ENCODE measurements at places on chromosomes 2 and 18. TPM values are rescaled to one million over a fixed set of nuclear protein-coding genes. Genes with fewer than 3 reads are reported as not detected.
A peak's percentile ranks its signal among the peaks of the same experiment; 100 is the strongest.

SLC4A3 gene
- 2.6 TPM for total RNA-seq

- DNase-seq: no peak
- peaks cover 19% of the 10 kb centered on the region for H3K36me3 ChIP-seq
- H3K27ac ChIP-seq: no peak overlapping the region
- H3K27me3 ChIP-seq: no peaks in the 10 kb centered on the region
Observed at GRCh38 chr2:25835906-25836305, 42.4 kb downstream of the ASXL2 start.

GRCh38 chr18:26471027-26471426 lies 77.3 kb downstream of the KCTD1 start:
- no peak for DNase-seq
- H3K4me1 ChIP-seq: no peaks in the 10 kb centered on the region
- H3K27ac ChIP-seq: no peak overlapping the region

- H3K27me3 ChIP-seq: no peaks in the 10 kb centered on the region
- peaks cover 16% of the 10 kb centered on the region for H3K4me1 ChIP-seq
- H3K36me3 ChIP-seq: no peaks in the 10 kb centered on the region
Observed at GRCh38 chr2:152453129-152453911, 118.3 kb downstream of the FMNL2 start.

- peaks cover 5% of the 10 kb centered on the region for H3K36me3 ChIP-seq
- H3K4me1 ChIP-seq: peaks cover 25% of the 10 kb centered on the region
- H3K27me3 ChIP-seq: no peaks in the 10 kb centered on the region
- no peak overlapping the region for H3K27ac ChIP-seq
Observed at GRCh38 chr2:237717366-237718276, 81.0 kb upstream of the RBM44 start.

- H3K27me3 ChIP-seq: no peaks in the 10 kb centered on the region
- DNase-seq: peak; percentile 33
- peaks cover 8% of the 10 kb centered on the region for H3K4me1 ChIP-seq
- no peak overlapping the region for H3K4me3 ChIP-seq
Observed at GRCh38 chr2:207481924-207482323, 47.8 kb upstream of the CREB1 start.

GRCh38 chr2:172931918-172932520 lies 143.6 kb upstream of the MAP3K20 start:
- H3K27me3 ChIP-seq: no peaks in the 10 kb centered on the region
- peak overlapping the region; percentile 65 for H3K27ac ChIP-seq
- DNase-seq: peak; percentile 66
- H3K4me3 ChIP-seq: no peak overlapping the region
- H3K36me3 ChIP-seq: no peaks in the 10 kb centered on the region
- H3K4me1 ChIP-seq: peaks cover 5% of the 10 kb centered on the region

DNA sequence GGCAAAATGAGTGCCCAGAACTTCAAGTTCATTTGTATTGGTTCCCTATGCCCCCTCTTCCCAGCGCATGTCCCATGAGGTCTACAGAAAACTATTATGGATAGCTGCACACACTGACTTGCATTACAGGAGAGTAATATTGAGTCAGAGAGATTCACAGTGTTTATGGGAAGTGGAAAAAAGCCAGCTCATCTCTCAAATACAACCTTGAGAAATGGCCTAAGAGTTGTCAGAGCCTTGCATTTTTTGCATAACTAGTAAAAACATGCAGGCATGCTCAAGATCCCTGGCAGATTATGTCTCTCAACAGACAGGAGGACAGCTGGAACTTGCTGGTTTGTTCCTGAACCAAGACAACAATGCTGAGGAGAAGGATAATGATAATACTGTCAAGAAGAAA lies 1292.8 kb downstream of the DSC3 start:
- H3K4me3 ChIP-seq: no peak overlapping the region
- no peak overlapping the region for H3K27ac ChIP-seq
- H3K27me3 ChIP-seq: no peaks in the 10 kb centered on the region
- no peak for DNase-seq
- H3K36me3 ChIP-seq: no peaks in the 10 kb centered on the region

DNA sequence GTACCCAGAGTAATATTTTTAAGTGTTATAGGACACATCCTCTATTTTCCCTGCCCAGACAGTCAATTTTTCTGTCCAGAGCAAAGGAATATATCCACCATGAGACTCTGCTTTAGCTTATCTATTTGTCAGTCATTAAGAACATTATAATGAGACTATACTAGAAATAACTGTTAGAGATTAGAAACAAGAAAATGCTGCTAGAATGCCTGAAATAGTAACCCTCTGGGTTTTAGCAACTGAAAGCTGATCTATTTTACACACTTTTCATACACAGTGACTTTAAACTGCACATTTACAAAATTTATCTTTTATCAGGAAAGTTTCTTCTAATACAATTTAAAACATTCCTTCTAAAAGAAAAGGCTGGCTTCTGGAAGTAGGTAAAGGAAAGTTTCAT lies 39.6 kb downstream of the MBD2 start:
- H3K4me1 ChIP-seq: no peaks in the 10 kb centered on the region
- no peak for DNase-seq
- no peaks in the 10 kb centered on the region for H3K27me3 ChIP-seq
- no peak overlapping the region for H3K4me3 ChIP-seq
